Amniotic stem cell (primary cell): ENCODE measurements at places on chromosomes 7 and 10.
A peak's percentile ranks its signal among the peaks of the same experiment; 100 is the strongest.

GRCh38 chr7:101058355-101058754 is 26.9 kb upstream of the TRIM56 start:
- peak; percentile 6 for DNase-seq

GRCh38 chr10:11162828-11163599 is 145.3 kb downstream of the CELF2 start:
- no peak for DNase-seq

GRCh38 chr10:131732631-131733127 is 168.1 kb upstream of the PPP2R2D start:
- no peak for DNase-seq

DNA sequence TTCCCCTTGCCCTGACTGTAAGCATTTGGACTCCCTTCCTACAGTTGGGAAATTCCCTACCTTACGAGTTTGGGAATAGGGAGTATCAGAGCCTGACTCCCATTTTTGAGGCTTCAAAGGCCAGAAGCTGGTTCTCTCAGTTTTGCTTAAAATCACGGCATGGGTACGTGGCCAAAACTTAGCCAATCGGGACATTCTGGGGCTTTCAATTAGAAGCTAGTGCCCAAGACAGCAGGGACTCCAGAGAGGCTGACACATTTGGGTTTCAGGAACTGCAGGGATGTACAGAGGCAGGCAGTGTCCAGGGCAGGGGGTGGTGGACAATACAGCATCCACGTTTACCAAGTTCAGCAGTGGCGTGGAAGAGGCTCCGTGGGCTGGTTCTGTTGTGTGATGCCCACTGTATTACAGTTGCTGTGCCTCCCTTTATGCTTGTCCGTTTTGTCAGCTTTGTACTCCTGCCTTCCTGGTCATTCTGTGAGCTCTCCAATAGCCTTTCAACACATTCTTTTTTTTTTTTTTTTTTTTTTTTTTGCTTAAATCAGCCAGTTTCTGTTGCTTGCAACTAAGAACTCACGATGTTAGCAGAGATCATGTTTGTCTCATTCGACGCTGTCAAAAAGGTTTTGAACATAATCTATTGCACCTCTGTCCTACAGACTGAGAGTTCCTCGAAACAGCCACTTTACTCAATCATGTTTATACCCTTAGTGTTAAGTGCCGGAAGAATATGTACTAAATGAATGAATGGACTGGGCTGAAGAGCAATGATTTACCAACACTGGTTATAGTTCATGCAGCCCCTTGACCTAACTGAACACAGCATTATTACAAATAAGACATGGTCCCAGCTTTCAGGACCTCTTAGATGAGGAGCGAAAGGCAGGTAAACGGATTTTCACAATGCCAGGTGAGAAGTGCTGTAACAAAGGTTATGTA is 1.1 kb downstream of the GGCT start:
- no peak for DNase-seq

DNA sequence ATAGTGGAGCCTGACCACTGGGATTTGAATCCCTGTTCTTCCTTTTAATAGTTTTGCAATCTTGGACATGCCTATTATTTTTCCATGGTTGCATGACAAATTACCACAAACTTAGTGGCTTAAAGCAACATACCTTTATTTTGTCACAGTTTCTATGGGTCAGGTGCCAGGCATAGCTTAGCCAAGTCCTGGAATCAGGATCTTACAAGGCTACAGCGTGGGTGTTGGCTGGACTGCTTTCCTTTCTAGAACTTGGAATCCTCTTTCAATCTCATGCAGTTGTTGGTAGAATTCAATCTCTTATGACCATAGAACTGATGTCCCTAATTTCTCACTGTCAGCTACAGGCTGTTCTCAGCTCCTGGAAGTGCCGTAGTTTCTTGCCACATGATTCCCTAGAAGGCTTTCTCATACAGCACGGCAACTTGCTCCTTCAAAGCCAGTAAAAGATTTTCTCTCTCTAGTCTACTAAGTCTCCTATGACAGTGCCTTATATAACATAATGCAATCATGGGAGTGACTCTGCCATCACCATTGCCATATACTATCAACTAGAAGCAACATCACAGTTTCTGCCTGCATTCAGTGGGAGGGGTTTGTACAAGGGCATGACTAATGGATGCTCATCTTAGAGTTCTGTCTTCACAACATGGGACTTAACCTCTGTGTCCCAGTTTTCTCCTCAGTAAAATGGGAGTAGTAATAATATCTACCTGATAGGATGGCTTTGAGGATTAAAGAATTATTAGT is 243.4 kb upstream of the FZD1 start:
- DNase-seq = no peak

- DNase-seq = no peak
Measured at GRCh38 chr10:13788320-13788600, 201.5 kb downstream of the PRPF18 start.

- no peak for DNase-seq
Measured at GRCh38 chr10:130824230-130825014, 487.1 kb downstream of the TCERG1L start.

GRCh38 chr10:17989908-17990767 is 38.4 kb downstream of the SLC39A12 start:
- DNase-seq = peak; percentile 33

- DNase-seq = peak; percentile 59
Measured at GRCh38 chr7:140316165-140316661, 82.1 kb downstream of the SLC37A3 start.

GRCh38 chr7:84196084-84196503 is 1.5 kb upstream of the SEMA3A start:
- no peak for DNase-seq

DNA sequence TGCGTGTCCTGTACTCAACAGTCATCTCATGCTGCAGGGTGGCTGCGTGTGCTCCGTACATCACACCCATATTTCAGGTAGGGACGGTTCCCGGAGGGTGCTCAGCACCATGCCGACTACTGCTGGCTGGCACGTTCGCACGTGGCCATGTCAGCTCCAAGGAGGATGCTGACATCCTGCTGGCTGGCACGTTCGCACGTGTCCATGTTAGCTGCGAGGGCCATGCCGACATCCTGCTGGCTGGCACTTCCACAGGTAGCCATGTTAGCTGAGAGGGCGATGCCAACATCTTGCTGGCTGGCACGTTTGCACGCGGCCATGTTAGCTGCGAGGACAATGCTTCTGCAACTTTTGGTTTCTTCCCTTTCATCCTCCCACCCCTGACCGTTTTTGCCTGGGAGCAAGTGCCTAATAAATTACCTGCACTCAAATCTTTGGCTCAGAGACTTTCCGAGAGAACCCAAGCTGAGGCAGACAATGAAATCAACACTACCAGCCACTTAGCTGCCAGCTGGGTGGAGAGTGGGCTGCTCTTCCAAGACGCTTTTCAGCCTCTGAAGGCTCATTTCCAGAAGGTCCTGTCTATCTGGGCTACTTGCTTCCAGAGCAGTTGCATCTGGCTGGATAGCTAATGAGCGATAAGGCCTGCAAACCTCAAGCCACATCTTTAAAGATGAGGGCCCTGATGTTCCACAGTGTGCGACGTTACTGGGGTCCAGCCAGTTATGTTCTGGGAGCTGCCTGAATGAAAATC is 104.6 kb downstream of the WDR37 start:
- no peak for DNase-seq

DNA sequence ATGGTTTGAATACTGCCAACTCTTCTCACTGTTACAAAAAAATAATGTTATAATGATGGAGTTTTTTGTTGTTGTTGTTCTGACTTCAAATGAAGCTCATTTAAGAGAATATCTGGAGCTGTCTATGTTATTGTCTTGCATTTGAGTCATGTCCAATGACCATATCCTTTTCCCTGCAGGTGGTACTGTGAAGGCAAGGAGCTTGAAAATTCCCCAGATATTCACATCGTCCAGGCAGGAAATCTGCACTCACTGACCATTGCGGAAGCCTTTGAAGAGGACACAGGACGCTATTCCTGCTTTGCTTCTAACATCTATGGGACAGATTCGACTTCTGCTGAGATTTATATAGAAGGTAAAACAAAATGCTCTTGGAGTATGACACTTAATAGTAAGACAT is 33.5 kb downstream of the MYPN start:
- DNase-seq = no peak

DNA sequence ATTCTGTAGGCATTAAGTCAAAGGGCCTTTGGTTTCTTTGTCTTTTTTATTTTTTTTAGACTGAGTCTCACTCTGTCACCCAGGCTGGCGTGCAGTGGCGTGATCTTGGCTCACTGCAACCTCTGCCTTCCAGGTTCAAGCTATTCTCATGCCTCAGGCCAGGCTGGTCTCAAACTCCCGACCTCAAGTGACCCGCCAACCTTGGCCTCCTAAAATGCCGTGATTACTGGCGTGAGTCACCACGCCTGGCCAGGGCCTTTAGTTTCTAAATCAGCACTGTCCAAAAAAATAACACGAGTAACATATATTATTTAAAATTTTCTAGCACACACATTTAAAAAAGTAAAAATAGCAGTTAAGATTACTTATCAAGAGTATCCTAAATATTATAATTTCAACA is 11.1 kb upstream of the ACSL5 start:
- no peak for DNase-seq

DNA sequence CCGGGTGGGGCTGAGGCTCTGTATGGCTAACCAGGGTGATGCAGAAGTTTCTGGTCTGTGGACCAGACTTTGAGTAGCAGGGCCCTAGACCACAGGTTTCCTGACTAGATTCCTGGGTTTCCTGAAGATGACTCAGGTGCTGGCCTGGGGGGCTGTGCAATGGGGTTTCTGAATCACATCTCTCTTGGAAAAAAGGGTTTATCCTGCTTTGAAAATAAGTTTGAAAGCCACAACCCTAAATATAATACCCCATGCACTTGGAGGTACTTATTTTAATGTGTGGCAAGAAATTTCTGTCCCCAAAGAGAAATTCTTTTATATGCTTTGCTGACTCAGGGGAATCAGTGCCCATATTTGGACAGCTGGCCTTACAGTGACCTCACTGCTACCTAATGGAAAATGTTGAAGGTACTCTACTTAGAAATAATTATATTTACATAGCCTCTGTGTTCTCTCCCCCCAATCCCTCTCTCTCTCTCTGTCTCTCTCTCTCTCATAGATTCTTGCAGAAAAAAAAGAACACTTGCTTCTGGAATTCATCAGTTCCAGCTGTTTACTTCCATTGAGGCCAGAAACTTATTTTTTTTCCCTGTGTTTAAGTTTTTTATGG is 184.4 kb upstream of the LYZL2 start:
- DNase-seq = no peak

- peak; percentile 20 for DNase-seq
Measured at GRCh38 chr7:107879400-107880035, 11.5 kb upstream of the DLD start.

- DNase-seq = no peak
Measured at GRCh38 chr7:1558181-1558811, 2.3 kb upstream of the TMEM184A start.

DNA sequence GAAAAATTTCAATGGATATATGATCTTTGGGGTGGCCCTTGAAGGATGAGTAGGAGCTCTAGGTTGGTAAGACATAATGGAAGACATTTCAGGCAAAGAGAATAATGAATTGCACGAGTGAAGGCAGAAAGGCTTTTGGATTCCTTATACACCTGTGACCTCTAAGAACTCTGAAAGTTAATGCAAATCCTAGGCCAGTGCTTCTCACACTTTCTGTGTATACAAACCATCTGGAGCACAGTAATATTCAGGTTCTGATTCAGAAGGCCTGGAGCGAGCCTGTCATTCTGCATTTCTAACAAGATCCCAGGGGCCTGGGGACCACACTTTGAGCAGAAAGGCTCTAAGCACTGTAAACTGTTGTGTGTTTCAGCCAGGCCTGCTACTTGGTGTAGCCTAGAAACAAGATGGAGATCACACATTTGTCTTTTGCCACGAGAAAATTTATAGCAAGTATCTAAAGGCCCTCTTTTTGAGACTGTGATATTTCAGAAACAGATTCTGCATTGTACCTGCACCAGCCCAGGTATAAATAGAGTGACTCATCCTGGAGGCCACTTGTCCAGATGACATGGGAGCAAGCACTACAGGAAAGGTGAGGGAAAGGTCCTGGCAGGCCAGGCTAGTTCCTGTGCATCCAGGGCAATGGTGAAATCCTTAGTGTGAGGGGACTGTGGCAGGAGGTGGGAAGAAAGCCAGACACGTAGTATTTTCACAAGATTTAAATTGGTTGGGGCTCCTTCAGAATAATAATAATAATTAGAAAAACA is 24.4 kb downstream of the MRPS33 start:
- DNase-seq = no peak

DNA sequence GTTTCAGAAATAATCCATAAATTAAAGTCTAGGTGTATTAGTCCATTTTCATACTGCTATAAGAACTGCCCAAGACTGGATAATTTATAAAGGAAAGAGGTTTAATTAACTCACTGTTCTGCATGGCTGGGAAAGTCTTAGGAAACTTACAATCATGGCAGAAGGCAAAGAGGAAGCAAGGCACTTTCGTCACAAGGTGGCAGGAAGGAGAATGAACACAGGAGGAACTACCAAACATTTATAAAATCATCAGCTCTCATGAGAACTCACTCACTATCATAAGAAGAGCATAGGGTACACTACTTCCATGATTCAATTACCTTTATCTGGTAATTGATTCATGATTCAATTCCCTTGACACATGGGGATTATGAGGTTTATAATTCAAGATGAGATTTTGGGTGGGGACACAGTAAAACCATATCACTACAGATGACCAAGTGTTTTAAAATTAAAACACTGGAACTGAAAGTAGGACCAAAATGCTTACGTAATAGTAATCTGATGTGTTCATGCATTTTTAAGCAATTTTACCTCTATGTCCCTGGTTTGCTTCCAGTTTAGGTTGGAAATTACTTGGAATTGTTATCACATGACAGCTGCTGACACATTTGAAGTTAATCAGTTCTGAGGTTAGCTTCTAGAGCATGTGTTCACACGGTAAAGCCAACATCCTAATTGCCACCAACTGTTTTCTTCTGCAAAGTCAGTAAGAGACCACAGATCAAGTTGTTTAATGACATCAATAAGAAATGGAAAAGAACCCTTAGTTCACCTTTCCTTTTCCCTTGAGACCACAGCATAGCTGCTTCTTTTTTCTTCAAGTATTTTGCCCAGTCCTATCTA is 48.4 kb upstream of the SEMA3C start:
- DNase-seq = no peak

DNA sequence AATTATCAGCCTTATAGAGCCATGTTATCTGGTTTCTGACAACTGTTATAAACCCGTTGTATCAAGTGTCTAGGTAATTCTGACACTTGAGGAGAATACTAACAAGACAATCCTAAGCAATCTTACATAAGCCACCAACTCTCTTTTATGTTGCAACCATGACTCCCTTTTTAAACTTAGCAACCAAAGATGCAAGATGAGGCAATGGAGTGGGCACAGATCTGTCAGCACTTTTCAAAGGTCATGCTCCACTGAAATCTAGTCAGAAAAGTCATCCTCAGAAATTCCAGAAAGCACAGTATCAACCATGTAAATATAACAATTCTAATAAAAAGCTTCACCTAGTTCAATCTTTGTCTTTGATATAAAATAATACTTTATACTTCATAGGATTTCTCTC is 77.0 kb upstream of the SEMA3A start:
- no peak for DNase-seq
